ENCODE measurements at places on chromosomes 11 and 22.

- no peak for DNase-seq
Measured at GRCh38 chr11:100978442-100978841, 151.2 kb downstream of the PGR start.

DNA sequence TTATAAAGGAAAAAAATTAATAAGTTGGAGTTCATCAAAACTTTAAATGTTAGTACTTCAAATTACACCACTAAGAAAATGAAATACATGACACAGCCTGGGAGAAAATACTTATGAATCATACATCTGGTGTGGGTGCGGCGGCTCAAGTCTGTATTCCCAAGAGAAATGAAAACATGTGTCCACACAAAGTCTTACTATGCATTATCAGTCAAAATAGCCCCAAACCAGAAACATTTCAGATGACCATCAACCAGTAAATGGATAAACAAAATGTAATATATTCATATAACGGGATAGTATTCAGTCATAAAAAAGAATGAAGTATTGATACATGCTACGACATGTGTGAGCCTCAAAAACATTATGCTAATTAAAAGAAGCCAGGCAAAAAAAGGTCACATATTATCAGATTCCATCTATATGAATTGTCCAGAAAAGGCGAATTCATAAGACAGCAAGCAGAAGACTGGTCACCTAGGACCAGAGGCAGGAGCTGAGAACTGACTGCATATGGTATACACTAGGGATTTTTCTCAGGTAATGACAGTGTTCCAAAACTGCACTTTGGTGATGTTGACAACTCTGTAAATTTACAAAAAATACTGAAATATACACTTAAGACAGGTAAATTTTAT, 5.3 kb upstream of the AKIP1 start:
- no peak for DNase-seq

DNA sequence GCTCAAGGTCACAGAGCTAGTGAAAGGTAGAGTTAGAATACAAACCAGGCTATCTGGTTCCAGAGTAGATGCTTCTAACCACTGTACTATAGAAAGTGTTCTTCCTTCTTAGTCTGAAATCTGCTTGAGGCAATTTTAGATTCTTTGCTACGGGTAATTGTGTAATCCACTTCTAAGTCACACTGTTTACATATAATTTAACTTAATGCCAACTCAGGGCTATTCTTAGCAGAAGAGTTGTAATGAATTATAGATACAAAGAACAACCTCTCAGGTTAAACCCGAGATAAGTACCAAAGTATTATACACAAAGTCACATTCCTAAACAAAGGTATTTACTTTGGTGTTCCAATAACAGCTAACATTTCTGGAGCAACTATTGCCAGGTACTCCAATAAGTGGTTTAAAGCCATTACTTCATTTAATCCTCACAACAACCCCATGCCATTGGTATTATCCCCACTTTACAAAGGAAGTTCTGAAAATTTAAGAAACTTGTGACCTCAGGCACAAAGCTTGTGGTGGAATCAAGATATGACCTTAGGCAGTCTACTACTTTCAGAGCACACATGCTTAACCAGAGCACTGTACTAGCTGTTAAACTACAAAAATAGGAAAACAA, 31.1 kb upstream of the DDI1 start:
- no peak for DNase-seq

DNA sequence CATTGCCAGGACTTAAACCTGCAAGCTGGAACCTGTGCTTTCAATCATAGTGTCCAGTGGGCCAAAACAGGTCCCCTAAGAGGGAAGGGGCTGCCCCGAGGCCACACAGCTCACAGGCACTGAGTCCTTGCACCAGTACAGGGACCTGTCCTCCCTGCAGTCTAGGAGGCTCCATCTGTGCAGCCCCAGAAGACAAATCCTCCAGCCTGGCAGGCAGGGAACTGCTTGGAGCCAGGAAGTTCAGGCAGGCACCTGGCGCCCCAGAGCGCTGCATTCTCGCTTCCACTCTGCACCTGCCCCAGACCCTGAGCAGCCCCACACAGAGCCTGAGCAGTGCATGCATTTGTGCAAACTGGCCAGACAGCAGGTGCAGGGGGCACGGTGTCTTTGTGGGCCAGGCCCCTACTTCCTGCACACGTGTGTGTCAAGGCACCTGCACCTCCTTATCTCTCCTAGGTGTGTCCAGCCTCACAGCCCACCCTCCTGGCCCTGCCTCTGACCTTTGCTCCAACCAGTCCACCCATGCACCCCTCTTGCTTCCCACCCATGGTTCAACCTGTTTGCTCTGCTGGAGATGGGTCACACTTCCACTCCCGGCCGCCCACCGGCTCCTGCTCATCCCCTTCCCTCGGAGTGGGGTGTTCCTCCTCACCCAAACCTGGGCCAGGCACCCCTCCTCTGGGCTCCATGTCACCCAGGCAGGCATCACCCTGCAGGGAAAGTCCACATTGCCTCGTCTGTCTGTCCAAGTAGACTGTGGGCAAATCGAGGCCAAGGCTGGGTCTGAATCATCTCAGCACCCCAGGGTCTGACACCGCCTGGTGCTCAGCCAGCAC, 19.0 kb downstream of the LINC01488 start:
- DNase-seq = no peak

DNA sequence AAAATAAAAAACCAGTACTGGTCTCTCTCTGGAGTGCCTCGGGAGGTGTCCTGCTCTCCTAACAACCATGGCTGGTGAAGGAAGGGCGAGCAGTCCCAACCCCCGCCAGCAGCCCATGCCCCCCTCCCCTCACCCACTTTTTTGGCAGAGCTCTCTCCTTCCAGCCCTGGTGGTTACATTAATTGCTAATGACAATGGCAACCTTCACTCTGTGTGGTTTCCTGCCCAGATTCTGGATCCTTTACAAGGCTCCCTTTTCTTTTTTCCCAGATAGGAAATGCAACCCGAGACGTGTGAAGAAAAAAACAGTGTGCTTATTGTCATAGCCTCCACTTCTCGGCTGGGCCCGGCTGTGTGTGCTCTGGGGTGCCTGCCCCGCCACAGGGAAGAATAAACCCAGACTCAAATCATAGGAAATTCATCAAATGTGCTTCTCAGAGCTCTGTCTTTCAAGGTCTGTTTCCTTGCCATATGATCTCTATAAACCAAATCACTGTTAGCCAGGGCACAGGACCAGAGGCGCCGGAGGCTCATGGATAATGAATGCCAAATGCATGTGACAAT, 513.0 kb downstream of the SOX6 start:
- DNase-seq = no peak

DNA sequence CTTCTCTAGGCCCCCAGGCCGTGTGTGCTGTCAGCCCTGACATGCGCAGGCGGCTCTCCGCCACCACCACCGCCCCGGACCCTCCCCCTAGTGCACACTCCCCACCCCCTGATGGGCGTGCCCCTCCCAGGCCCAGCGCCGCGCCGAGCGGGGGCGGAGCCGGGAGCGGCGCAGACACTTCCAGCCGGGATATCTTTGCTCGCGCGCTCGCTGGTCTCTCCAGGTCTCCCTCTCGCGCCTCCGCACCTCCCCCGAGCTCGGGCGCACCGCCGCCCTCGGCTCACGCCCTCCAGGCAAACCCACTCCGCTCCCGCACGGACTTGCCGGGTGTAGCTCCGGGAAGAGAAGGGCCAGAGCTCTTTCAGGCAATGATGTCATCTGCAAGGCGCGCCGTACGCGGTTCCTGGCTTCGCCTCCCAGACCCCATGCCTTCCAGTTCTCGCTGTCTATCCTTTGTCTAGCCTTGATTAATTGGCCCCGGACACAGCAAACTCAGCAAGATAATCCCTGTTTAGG, at the start of gene SCN3B:
Gene SCN3B, minus strand, starts transcription at position 59 of the 516 bp plus-strand sequence. CDS start 823 bp downstream, outside the sequence.
- DNase-seq = peak; percentile 95

- DNase-seq = no peak
Measured at GRCh38 chr22:32897400-32897799, 95.9 kb downstream of the TIMP3 start.

GRCh38 chr11:18485913-18486528, 30.4 kb downstream of the LDHAL6A start:
- no peak for DNase-seq

DNA sequence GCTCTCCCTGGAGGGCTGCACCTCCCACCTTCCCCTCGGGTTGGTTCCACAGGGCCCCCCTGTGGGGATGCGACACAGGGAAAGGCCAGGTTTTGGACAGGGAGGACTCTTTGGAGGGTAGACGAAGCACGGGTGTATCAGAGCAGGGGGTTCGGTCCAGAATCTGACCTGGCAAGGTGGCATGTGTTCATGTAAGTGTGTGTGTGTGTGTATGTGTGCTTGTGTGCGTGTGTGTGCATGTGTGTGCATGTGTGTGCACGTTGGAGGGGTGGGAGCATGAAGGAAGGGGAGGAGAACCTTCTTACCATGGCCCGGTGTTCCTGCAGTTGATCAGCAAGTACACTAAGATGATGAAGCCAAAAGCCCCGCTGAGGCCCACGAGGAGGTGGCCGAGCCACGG, 14.7 kb downstream of the IL2RB start:
- DNase-seq = no peak

DNA sequence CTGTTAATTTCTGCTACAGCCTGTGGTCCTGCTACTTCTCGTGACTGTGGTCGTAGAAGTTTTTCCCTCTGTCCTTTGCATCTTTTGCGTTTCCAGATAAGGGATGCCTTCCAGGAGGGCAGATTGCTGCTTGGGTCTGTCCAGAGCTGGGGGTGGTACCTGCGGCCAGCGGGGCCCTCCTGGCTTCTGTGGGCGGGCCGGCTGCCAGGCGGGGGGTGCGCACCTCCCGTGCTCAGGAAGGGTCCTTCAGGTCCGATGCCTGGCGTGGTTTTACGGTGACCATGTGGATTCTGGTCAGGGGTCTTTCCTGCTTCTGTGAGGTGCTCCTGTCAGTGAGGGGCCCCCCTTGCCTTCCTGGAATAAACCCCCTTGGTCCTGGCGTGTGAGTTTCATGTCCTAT, 84.8 kb downstream of the KCNQ1 start:
- DNase-seq = no peak

DNA sequence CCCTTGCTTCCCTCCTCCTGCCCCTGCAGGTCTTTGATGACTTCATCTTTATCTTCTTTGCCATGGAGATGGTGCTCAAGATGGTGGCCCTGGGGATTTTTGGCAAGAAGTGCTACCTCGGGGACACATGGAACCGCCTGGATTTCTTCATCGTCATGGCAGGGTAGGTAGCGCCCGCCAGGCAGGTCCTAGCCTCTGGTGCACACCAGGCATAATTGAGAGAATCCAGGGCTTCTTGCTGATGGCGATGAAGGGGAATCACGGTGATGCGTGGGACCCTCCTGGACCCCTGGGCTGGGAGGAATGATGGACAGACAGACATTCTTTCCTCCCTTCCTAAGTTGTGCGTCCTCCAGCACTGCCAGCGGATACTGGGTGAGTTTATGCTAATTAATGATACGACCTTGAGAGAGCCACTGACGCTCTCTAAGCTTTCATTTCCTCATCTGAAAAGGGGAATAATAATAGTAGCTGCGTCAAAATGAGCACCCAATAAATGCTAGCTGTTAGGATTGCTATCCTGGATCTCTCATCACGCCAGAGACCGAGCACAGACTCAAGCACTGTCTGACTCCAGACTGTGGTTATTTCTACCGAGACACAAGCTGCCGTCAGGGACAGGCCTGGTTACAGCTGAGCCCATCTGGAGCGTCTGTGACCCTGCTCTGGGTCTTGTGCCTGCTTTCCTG, 30.1 kb downstream of the CACNA1I start:
- no peak for DNase-seq

DNA sequence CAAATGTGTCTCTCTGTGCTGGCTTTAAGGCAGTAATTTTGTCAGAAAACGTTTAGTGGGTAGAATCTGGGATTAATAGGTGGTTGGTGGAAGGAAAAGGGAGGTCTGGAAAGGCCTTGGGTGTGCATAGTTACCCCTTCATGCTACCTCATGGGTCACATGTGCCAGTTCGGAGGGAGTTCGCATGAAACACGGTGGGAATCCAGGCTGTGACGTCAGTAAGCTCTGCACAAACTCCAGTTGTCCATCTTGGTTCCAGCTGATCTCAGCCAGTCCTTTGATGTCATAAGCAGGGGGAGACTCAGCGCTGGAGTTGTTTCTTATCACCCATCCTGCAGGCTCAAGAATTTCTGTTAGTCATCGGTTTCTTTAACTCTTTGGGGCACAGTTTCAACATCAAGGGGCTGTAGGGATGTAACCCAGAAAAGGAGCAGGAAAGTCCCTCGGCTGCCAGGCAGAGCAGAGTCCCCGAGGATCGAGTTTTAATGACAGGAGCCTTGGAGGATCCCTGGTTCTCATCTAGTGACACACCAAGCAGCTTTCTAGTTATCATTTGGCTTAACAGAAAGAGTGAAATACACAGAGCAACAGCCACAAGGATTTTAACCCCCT, 28.9 kb downstream of the MOV10L1 start:
- no peak for DNase-seq

DNA sequence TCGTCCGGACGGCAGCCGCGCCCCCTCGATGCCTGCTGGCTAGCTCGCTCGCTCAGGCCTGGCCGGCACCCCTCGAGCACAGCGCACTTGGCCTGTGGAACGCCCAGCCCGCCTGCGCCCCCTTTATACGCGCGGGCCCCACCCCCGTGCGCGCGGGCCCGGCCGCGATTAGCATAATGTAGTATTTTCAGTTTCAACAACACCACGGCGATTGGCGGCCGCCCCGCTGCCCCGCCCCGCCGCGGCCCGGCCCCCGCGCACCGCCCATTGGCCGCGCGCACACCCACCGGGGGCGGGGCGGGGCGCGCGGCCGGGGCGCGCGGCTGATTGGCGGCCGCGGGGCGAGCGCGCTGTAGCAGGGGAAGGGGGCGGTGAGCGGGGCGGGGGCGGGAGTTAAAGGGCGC, at the start of gene CDKN1C:
Gene CDKN1C, minus strand, starts transcription at position 98 of the 404 bp plus-strand sequence. CDS start 319 bp downstream, outside the sequence.
- DNase-seq = peak; percentile 99

- no peak for DNase-seq
Measured at GRCh38 chr22:43050995-43051394, 36.0 kb upstream of the PACSIN2 start.

GRCh38 chr22:48478124-48478523, 1349.5 kb downstream of the BRD1 start:
- DNase-seq = no peak

- DNase-seq = no peak
Measured at GRCh38 chr22:46758121-46758520, 4.3 kb upstream of the TBC1D22A start.

DNA sequence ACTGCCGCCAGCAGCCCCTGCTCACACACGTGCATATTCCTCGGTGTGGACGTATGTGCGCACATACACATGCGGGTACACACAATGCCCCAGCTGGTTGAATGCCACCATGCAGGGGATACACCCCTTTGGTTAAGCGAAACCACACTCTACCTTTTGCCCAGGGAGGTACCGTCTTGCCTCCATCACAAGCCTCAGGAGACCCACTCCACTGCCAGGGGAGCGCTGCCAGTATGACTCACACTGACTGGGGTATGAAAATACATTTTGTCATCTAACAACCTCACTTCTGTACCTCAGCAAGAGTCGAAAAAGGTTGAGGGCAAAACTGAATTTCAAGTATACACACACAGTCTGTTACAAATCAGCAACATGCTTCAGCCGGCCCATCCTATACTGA, 39.4 kb downstream of the TMEM45B start:
- DNase-seq = no peak

- DNase-seq = no peak
Measured at GRCh38 chr11:21975242-21975641, 217.6 kb upstream of the ANO5 start.

DNA sequence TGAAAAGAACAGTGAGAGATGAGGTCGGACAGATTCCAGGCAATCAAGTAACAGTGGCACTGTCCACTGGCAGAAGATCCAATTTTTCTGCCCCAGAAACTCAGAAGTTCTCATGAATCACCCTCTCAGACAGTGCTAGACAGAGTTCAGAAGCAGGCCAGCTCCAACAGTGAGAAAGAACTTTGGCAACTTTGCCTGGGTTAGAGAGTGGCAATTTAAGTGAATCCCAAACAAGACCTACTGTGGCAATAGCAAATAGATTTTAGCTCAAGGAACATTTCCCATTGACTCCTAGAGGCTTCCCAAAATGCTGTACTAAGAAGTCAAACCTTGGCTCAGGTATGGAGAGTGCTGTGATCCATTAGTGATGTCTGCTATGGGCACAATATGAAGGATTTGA, 12.3 kb downstream of the CD44 start:
- no peak for DNase-seq
